ENCODE measurements at places on chromosomes 4 and X.
A peak's percentile ranks its signal among the peaks of the same experiment; 100 is the strongest.

DNA sequence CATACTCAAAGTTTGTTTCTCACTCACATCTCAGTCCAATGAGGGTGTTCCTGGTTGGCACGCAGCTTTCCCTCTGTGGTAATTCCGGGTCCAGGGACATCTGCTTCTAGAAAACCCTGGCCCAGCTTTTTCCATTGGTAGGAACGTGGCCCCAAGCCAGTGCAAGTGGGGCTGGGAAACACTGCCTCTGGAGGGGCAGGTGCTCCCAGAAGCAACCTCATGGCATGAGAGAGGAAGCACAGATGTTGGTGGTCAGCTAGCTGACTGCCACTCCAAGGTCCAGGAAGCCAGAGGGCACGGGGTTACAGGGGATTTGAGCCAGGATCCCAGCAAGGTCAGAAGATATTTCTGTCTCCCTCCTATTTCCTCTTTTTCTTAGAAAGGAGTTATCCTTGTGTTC lies 47.5 kb downstream of the DCTD start:
- no peak for DNase-seq

DNA sequence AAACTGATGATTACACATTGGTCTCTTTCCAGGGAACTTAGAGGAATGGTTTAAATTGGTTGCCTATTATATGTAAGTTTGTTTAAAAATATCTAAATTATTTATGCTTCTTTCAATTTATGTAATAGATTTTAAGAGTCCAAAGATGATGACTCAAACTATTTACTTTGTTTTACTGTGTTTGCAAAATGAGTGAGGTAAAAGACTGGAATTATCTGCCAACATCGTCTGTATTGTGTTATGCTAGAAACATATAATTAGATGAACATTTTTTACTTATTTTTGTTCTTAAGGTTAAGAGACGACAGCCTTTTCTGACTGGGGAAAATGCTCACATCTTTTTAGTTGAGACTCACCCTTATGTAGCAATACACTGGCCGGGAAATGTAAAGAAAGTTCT lies 51.1 kb upstream of the SYTL5 start:
- DNase-seq: no peak

DNA sequence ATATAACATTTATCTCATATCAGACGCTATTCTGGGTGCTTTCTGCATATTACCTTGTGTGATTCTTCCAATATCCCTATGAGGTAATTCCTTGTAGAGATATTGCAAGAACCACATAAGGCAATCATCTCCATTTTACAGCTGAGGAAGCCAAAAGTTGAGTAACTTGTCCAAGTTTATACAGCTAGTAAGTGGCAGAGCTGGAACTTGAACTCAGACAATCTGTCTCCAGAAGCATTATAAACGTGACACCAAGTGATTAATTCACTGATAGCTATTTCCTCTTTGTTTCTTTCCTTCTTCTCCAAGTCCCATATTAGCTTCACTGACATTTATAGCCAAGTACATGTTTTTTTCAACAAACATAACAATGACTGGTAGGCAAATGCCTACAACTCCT lies 7.3 kb downstream of the EMCN start:
- DNase-seq: peak; percentile 32

DNA sequence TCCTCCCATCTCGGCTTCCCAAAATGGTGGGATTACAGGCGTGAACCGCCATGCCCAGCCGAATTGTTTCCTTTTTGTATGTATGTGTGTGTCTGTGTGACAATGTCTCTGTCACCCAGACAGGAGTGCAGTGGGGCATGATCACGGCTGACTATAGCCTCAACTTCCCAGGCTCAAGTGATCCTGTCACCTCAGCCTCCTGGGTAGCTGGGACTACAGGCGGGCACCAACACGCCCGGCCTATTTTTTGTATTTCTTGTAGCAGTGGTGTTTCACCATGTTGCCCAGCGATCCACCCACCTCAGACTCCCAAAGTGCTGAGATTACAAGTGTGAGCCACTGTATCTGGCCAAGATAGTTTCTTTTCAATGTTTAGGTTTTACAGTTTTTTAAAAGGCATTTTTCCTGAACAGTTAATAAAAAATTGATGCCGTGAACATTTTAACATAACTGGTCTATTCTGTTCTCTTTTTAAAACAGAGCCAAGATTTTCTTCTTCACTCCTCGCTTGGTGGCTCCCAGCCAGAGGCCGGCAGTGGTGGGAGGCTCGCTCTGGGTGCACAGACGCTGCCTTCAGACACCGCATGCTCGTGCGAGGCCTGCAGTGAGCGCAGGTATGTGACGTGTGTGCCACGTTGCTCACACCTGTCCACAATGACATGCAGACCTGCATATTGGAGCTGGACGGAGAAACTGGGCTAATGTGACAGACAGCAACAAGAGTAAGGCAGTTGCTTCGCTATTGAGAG lies 88.5 kb downstream of the FAM193A start:
- no peak for DNase-seq

DNA sequence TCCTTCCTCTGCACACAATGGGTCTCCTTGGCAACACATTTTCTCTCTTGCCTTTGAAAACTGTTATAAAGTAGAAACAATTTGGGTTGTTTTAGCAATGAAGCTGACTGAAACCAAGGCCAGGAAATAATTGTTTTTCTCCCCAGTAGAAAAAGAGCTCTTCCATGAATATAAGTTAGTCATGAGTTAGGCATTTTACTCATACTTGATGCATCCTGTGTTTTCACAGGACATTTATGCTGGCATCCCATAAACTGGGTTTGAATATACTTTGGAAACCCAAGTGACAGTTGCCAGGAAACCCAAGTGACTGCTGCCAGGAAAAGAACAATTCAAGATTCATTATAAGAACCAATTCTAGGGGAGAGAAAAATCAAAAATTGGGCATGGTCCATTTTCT lies 128.6 kb upstream of the NPY2R start:
- peak; percentile 58 for DNase-seq

GRCh38 chr4:98204236-98204553 lies 57.0 kb upstream of the RAP1GDS1 start:
- DNase-seq: no peak

GRCh38 chr4:97239667-97239997 lies 903.6 kb downstream of the STPG2 start:
- no peak for DNase-seq

DNA sequence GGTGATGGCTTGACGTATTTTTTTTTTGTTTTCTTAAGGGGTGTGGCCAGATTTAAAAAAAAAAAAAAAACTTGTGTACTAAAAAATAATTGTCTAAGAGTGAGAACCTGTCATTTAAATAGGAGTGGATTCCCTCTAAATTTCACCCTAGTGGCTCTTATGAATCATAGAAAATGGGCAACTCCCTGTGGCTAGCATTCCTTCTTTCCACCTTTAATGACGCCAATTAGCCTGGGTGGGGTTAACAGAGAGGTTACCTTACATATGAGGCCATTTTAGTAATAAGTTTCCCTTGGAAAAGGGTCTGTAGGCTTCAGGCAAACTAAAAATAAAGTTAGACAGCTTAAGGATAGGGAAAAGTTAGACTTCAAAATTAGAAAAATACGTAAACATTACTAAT lies 223.5 kb upstream of the FAM241A start:
- DNase-seq: no peak

- no peak for DNase-seq
These were observed 90.3 kb downstream of the ATP11C start for GRCh38 chrX:139842326-139843185.

DNA sequence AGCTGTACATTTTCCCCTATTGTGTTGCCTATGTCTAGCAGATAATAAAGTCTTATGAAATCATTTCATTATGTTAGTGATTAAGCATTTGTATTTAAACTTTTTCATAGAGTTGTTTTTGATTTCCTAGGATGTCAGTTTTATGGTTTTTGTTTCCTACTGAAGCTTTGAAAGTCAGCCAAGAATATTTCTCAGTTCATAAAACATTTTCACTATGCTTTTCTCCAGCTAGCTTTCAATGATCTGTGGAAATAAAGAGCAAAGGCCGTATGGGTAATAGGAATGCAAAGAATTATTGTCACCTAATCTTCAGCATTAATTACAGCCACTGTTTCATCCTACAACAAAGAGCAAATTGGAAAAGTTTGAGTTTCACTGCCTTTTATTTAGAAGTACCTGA lies 145.7 kb upstream of the NUDT6 start:
- no peak for DNase-seq

- DNase-seq: no peak
These were observed 7.6 kb upstream of the KLHL2 start for GRCh38 chr4:165199722-165200121.

DNA sequence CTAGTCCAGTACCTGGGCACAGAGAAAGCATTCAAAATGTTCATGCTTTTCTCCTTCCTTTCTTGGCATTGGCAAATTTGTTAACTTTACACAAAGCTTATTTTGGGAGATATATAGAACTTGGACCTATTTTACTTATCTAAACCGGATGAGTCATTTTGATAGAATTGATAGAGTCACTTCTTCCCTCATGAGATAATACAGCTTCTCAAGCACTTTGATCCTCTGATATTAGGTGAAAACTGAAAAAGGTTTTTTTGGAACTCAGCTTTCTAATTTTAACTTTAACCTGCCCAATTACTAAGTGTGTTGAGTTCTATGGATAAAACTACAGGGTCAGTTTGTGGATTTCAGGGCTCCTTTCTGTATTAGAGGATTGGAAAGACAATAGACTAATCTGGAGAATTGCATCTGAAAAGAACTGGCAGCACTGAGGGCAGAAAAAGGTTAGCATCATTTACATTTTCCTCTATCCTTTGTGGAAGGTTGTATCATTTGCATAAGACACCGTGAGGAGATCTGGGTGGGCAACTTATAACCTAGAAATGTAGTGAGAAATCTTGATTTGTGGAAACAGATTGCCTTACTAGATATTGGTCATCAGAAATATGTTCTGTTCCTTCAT lies 2.4 kb downstream of the WDR44 start:
- no peak for DNase-seq

DNA sequence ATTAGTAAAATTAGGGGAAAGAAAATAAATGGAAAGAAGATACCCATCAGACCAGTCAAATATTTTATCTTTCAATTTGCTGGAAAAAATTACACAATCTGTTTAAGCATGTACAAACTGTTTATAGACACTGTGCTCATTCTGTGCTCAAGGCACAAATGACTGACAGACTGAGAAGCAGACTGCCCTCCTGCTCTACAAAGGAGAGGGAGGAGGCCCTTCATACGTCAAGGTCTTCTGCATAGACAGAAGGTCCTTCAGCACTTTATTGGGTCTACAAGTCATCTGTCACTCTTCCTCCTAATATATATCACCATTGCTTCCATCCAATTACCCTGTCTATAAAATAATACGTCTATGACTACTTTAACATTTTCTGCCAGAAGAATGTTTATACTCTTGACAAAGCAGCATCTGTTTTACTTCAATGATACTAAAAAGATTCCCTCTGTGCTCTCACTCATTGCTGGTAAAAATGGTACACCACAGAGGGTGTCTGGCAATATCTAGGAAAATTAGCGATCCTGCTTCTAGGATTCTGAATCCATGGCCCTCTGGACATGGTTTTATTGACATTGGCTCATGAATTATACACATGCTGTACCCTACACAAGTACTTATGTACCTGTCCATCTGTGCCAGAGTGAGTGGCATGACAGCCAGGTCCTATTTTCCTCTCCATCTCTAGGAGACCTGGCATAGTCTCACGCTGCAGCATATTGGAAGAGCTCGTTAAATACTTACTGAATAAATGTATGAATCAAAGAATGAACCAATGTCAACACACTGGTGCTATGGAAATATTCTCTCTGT lies 11.3 kb downstream of the SLC10A6 start:
- no peak for DNase-seq

GRCh38 chr4:101886826-101887225 lies 96.3 kb downstream of the BANK1 start:
- no peak for DNase-seq

GRCh38 chrX:54484666-54485065 lies 11.4 kb downstream of the FGD1 start:
- no peak for DNase-seq

GRCh38 chr4:57116245-57116644 lies 6.1 kb upstream of the IGFBP7 start:
- no peak for DNase-seq

- no peak for DNase-seq
These were observed 16.6 kb downstream of the SMPX start for GRCh38 chrX:21741364-21741763.

- no peak for DNase-seq
These were observed 44.5 kb downstream of the FGFRL1 start for GRCh38 chr4:1055721-1056590.

- peak; percentile 49 for DNase-seq
These were observed 85.3 kb downstream of the RTL5 start for GRCh38 chrX:72046447-72046846.

DNA sequence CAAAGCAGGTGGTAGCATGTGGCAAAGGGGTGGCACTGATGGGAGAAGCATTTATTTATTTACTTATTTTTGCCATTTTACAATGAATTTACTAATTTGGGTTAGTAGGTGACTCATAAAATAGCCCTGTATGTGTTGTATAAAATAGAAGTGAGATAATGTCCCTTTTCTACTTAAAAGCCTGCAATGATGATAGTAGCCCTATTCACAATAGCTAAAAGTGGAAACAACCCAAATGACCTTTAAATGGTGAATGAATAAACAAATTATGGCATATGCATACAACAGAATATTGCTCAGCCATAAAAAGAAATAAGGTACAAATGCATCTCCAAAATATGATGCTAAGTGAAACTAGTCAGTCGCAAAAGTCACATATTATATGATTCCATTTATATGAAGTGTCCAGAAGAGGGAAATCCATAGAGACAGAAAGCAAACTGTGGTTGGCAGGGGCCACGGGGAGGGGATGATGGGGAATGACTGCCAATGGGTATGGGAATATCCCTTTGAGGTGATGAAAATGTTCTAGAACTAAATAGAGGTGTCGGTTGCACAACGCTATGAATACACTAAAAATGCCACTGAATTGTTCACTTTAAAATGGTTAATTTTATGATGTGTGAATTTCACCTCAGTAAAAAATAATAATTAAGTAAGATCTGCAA lies 35.8 kb upstream of the FAM9C start:
- DNase-seq: no peak

DNA sequence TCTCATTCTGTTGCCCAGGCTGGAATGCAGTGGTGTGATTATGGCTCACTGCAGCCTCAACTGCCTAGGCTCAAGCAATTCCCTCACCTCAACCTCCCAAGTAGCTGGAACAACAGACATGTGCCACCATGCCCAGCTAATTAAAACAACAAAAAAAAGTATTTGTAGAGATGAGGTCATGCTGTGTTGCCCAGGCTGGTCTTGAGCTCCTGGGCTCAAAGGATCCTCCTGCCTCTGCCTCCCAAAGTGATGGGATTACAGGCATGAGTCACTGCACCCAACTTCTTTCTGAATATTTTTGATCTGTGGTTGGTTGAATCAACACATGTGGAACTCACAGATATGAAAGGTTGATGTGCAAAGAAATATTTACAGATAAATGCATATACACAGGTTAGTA lies 18.5 kb upstream of the SEPTIN11 start:
- no peak for DNase-seq

GRCh38 chr4:10259976-10260375 lies 143.4 kb upstream of the WDR1 start:
- no peak for DNase-seq

Data from kidney capillary endothelial cell (primary cell).